CD4-positive, alpha-beta T cell treated with Interleukin-15 for 4 hours (primary cell): ENCODE measurements at places on chromosomes 2 and 18.

GRCh38 chr2:148994341-148994740, 44.2 kb upstream of the LYPD6B start:
- no peak for DNase-seq

DNA sequence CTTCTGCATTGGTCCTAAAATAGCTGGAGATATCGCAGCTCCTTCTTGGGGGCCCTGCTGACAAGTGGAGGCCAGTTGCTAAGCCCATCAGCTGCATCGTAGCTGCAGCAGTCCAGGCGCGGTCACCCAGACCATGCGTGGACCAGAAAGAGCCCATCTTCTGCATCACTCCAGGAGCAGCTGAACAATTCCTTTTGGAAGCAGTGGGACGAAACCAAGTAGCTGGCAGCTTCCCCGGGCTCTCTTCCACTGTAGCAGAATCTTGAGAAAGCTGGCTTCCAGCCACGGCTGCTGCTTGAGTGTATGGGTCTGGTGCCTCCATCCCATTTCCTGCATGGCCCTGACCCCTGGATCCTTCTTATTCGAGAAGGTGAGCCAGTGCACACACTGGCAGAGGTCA, 22.2 kb upstream of the CAB39 start:
- no peak for DNase-seq

DNA sequence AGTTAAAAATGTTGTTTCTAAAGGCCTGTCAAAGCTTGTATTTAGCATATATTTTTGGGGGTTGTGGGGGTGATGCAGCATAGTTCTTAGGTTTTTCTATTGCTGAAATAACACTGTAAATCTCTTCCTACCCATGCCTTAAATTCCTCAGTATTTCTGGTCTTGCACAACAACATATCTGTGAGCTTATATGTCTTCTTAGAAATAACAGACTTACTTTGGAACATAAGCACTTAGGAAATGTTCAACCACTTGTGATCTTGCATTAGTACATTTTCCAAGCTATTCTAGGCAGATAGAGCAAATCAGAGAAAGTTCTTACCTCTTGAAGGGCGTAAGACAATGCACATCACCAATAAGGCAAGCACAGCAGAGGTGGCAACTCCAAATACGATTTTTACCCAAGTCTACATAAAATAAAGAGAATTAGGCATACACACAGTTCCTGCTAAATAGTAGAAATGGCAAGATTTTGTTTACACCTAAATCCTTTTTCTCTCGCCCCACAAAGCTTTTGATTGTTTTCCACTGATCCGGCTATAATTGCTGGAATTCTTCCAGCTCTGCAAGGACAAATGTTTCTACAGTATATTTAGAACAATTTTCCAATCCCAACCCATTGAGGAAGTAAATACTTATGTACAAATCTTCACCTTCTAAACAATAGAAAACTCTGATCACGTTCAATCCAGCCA, 512 bp downstream of the FAP start:
- no peak for DNase-seq

GRCh38 chr2:41922177-41922576, 125.6 kb upstream of the PKDCC start:
- DNase-seq = no peak

GRCh38 chr2:169849710-169850109, 22.5 kb downstream of the UBR3 start:
- DNase-seq = no peak

GRCh38 chr18:46411867-46412690, 244.9 kb downstream of the LOXHD1 start:
- DNase-seq = no peak

DNA sequence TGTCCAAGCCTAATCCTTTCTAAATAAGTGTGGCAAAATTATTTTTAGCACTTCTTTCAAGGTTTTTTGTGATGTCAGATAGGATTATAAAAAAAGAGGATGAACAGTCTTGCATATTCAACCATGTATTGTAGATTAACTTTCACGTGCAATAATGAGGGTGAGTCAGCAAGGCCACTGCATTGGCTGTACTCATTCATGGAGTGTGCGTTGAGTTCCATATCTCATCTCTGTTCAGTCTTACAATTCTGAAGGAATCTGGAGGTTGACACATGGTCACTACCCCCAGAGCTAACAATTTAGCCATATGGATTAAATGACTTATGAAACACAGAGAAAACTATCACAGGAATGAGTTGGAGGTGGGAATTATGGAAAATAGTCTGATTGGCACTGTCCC, 810.5 kb downstream of the SLC4A3 start:
- no peak for DNase-seq

DNA sequence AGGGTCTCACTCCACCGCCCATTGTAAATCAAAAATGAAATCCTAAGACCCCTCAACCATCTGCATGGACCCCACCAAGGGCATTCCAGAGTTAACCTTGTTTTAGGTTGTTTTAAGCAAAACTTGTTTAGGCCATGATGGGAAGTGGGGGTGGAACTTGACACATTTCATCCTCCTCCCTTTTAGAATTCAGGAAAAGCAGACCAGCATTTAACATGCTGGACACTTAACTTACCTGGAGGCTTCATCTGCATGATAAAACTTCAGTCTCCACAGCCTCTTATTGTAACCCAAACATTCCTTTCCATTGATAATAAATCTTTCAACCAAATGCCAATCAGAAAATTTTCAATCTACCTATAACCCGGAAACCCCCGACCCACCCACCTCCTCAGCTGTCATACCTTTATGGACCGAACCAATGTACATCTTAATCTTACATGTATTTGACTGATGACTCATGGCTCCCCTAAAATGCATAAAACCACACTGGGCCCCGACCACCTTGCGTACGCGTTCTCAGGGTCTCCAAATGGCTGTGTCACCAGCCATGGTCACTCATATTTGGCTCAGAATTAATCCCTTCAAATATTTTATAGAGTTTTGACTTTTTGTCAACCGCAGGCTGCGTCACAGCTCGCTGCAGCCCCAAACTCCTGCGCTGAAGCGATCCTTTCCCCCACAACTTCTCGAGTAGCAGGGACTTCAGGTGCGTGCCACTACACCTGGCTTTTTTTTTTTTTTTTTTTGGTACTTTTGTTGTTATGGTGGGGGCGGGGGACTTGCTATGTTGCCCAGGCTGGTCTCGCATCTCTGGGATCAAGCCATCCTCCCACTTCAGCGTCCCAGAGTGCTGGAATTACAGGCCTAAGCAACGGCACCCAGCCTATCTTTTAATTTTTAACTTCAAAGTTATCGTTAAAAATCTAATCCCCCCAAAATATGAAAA, 917 bp downstream of the MPPE1 start:
- no peak for DNase-seq

DNA sequence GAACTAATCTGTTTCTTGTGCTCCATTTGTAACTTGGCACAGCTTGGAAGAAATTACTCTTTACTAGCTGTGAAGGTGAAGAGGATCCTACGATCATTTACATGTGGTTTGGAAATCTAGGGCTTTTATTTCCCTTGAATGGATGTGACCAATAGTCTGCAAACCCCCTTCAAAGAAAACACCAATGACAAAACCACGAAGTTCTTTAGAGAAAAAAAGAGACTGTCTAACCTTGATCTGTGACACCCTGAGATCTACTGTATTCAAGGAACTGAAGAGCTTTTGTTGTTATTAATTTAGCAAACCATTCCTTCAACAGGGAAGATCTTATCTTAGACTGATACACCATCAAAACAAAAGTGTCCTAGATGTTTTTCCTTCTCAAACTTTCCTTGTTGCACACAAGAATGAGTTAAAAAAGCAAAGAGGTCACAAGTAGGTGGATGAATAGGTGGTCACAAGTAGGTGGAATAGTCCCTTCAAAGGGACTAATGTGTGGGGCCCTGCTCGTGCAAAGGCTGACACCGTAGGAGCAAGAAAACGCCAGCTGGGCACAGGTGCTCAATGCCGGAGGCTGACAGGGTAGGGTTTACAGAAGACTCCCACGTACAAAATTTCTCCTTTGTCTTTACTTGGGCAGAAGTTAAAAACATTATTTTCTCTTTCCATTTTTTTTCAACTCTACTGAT, 95.6 kb upstream of the ITGB6 start:
- no peak for DNase-seq

DNA sequence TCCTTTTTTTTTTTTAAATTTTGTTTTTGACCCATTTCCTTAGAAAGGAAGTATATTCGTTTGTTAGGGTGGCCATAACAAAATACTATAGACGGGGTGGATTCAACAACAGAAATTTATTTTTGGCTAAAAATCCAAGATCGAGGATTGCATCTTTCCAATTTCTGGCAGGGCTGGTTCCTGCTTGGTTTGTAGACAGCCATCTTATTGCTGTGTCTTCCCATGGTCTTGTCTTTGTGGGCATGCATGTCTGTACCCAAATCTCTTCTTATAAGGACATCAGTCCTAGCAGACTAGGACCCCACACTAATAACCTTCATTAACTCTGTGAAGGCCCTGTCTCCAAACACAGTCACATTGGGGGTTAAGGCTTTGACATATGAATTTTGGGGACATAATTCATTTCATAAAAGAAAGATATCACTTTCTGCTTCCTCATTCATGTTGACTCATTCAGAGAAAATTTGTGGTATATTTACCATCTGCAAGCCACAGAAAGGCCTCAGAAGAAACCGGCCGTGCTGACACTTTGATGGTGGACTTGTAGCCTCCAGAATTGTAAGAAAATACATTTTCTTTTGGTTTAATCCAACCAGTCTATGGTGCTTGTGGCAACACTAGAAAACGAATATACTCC, 262.1 kb downstream of the LPIN1 start:
- no peak for DNase-seq

DNA sequence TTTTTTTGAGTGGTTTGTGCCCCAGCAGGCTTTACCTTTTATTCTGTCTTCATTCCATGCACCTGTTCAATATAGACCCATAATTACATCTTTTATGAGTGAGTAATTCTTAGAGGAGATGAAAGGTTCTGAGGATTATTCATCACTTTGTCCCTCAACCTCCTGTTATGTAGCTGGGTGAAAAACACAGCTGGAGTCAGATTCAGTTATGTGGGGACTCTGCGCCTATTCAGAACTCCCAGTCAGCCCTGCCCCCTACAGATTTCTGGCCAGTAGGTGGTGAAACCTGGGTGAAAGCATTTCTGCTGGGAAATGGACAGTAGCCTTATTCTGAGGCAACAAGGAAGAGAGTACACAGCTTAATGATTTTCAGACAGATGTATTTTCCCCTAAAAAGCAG, 107.8 kb downstream of the MGAT5 start:
- no peak for DNase-seq

- no peak for DNase-seq
These were observed 5.6 kb downstream of the DSC1 start for GRCh38 chr18:31156821-31157763.

DNA sequence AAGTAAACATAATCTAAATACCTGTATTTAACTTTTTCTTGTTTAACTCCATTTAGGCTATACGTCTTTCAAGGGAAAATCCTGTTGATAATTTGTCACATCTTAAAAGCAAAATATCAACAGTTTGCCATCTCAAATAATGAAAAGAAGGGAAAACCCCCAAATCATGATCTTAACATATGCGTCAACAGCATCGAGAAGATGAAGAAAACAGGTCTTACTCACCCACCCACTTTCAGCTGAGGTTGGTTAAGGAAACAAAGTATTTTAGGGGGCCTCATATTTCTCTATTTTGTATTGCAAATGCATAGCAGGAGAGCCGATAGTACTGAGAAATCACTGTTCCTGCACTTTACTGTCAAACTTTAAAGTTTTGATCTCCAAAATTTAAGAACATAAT, 143.1 kb upstream of the COPS8 start:
- DNase-seq = no peak
